ENCODE measurements at places on chromosomes 5 and 9.

DNA sequence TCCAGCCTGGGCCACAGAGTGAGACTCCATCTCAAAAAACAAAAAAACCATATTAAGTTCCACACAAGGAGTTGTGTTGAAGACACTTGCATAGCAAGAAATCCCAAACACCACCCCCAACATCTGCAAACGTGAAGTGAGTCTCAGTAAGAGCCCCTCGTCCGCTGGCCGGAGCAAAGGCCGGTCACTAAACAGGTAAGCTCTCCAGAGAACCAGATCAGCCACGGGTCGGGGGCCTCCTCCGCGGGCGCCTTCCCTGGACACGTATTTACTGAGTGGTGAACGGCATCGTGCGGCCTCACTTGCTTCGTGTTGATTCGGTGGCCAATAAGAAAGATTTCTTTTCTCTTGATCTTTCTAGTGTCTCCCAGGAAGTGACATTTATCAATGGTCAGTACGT, 93.6 kb downstream of the MRPL36 start:
- DNase-seq, result no peak

DNA sequence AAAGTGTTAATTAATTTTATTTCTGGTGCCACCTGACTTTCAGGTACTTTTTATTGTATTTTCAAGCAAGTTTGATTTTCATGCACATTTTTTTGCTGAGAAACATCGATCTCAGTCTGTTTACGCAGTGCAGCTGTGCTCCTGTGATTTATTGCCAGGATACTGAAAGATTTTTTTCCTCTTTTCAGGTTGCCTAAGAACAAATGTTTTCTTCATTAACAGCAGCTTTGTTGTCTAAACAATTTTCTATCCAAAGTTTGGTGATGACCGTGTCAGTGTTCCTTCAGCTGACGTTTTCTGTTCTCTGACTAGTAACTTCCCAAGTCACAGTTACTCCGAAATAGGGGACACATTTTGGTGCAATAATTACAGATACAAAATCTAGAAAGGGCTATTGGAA, 78.1 kb downstream of the VCAN start:
- DNase-seq, result no peak

DNA sequence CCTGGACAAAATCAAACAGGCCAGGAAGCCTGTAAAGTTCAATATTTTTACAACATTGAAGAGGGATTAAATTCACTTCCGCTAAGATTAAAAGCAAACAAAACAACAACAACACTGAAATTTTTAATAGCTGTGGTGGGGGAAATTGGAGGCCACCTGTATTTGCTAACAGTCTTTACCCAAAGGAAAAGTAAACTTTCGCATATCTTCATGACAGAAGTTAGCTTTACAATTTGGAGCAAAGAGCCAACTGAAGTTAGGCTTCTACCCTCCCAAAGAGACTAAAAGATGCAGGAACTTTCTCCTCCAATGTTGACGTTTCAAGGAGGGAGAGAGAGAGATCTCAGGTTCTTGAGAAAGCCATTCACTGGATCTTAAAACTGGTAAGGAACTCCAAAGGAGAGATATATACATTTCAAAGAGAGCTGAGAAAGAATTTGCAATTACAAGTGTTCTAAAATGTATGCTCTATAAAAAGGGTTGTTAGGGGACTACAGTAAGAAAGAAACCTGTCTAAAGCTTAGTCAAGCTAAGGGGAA, 349.2 kb upstream of the CDH9 start:
- no peak for DNase-seq

GRCh38 chr9:100856238-100856637, 172.3 kb upstream of the PLPPR1 start:
- no peak for DNase-seq

DNA sequence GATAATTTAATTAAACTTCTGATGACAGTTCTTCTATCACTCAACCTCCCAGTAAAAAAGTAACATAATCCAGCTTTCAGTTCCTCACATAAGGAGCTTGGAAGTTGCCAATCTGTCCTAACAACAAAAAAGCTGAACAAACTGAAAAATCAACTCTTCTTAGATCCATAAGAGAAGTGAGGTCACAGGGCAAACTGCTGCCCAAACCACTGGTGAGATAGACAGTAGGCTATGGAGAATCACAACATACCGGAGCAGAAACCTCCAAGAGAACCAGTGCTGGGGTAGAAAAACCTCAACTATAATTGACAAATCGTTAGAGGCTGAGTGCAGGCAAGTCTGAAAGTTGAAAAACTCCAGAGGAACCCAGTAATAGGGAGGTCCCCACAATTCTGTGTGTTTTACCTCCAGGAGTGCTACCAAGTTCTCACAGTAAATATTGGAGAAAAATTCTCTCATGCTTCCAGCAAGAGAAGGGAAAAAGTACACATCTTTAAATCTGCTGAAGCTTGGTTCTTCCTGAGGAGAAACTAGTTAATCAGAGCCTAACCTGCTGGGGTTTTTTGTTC, 300.0 kb downstream of the PDE4D start:
- no peak for DNase-seq

- DNase-seq, result no peak
These were observed 4.7 kb upstream of the ZFR start for GRCh38 chr5:32449262-32449661.

DNA sequence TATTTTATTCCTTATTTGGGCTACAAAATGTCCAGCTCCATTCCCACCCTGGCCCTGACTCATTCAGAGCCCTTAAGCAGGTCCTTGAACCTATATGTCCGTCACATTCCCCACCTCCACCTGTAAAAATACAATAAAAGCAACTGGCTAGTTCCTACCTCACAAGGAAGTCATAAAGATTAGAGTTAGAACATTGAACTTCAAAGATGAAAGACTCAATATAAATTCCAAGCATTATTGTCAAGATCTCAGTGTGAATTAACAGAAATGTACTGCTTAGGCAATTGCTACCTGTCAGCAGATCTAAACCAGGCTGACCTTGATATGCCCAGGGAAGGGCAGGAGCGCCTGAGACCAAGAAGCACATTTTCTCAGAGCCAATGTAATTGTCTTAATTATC, 221.8 kb downstream of the ENC1 start:
- no peak for DNase-seq

DNA sequence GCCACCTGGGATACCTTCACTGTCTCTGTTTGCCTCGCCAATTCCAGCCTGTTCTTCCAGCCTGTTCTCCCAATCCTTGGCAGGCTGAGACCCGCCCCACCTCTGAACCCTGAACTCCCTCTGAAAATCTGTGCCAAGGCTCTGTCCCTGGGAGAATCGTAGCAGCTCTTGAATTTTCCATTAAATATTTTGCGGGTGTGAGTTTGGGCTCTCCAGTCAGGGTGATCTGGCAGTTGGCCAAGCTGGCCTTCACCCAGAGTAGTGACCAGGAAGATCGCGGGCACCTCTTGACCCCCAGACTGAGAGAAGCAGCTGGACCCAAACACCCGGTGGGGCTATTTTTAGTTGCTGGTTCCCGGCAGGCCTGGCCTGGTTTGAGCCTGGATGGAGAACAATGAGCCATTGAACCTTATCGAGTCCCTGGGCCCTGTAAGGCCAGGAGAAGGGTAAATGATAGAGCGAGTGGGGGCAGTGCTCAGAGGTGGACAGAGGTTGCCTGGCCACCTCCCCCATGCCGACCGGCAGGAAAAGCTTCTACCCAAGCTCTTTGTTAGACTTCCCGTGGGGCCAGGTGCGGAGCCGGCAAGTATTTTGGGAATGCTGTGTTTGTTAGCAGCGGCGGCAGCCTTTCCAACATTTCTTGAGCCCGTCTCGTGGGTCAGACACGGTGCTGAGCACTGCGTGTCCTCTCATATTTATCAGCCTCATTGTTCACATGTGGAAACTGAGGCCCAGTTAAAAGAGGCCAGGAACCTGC, 146.2 kb downstream of the RGS3 start:
- DNase-seq, result no peak

DNA sequence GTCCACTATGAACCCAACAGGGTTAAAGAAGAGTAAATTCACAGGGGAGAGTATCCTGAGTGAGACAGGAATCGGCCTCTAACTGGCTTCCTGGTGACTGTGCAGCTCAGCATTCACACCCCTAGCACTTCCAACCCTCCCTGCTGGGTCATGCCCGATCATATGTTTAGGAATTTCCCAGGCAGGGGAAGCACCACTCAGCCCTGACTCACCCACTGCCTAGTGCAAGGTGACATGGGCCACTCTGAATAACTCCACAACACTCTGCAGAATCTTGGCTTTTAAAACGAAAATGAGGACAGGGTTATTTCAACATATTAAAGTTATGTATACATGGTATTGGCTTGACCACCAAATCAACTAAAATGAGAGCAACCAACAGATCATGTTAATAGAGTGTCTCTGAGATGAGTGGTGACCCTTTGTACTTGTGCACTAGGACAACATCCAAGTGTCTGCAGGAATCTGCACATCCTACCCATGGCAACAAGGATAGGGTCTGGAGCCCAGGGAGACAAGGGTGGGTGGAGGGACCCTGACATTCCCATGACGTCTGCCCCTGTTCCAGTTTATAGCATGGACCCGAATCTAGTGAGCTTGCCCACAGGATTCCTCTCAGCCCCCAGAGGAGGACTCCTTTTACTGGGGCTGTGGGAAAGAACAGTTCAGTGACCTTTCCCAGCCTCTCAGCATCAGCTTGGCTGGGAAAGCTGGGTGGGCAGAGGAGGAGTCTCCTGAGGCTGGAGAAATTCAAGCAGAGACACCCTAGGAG, 485.8 kb downstream of the SEMA5A start:
- no peak for DNase-seq

DNA sequence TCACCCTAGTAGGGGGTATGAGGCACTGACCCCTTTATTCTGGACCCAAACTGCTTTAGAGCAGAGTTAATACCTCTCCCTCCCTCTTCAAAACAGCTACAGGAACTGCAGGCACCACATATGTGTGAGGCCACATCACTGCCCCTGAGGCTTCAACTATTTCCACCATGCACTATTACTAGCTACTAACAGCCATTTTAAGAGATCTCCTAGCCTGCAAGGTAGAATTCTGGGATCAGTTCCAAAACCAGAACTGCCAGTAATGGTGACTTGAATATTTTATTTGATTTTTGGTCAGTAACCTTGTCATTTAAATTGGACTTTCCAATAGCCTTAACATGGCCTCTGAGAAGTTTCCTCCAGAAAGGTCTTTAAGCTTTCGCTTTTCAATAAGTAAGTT, 55.3 kb upstream of the FSD1L start:
- DNase-seq, result no peak

- DNase-seq, result no peak
These were observed 8.3 kb downstream of the PIK3R1 start for GRCh38 chr5:68223904-68224303.

GRCh38 chr9:110650991-110651411, 17.6 kb upstream of the MUSK start:
- no peak for DNase-seq

- DNase-seq, result no peak
These were observed 385.7 kb downstream of the BNC2 start for GRCh38 chr9:16484744-16485143.

DNA sequence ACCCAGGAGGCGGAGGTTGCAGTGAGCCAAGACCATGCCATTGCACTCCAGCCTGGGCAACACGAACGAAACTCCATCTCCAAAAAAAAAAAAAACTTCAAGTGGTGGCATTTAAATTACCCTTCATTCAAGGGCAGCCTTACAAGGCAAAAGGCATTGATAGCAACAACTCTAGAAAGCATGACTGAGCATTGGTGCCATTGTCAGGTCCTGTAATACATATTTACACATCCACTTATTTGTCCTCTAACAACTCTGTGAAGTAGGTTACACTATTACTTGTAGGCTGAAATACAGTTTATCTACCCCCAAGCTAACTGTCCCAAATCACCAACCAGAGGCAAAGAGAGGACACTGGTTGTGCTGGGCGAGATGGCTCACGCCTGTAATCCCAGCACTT, 52.7 kb upstream of the LARP1 start:
- DNase-seq, result no peak

- DNase-seq, result no peak
These were observed 379 bp upstream of the CLK4 start for GRCh38 chr5:178627259-178627598.

DNA sequence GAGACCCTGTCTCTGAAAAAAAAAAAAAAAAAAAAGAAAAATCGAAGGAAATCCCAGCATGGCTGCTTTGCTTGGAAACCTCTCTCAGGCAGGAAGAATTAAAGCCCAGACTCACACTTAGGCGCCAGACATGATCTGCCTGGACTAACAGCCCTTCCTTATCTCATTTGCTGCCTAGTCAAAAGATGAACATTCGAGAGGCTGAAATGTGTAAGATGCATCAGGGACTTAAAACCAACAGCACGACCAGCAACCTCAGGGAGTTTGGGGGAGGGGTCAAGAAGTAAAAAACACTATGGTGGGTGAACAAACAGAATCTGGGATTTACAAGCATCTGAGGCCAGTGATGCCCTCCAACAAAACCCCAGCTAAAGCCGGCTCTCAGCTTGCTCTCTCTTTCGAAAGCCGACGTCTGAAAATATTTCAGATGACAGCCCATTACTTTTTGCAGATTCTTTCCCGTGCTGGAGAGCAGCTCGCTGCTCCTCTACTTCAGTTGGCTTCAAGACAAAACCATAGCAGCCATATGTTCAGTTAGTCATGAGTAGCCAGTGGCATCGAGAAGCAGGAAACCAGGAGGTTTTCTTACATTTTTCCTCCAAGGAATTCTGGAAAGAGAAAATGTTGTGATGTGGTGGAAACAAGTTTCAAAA, 249.9 kb downstream of the MARCHF11 start:
- DNase-seq, result no peak

- no peak for DNase-seq
These were observed 43.1 kb upstream of the RXRA start for GRCh38 chr9:134283111-134283515.

DNA sequence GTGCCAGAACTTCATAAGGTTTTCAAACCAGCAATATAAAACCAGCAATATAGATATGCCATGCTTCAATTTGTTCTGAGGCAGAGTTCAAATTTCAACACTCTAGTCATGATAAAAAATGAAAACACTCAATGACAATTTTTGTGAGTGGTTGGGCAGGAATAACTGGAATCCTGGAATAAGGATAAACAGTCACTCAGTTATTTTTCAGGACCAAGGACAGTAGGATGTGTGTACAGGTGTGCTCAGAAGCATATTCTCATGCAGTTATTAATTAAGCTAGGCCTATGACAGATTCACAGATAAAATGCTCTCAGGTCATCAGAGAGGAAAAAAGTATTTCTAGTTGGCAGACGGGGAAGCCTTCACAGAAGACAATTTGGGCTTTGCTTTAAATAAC, 117.3 kb upstream of the PPP2R2B start:
- no peak for DNase-seq

GRCh38 chr5:55338092-55338613, 30.4 kb downstream of the MTREX start:
- no peak for DNase-seq
